Neural crest cell (in vitro differentiated cells): ENCODE measurements at places on chromosomes 6 and 20. TPM values are rescaled to one million over a fixed set of nuclear protein-coding genes. Genes with fewer than 3 reads are reported as not detected.
A peak's percentile ranks its signal among the peaks of the same experiment; 100 is the strongest.

Gene CRYBG1
- total RNA-seq = 0.07 TPM in 1 of 2 replicates, not detected in the other

Gene SLC4A11
- total RNA-seq = 0.55 and 0.89 TPM in 2 replicates

Gene SPATS1
- total RNA-seq = not detected in 2 replicates

Gene B4GALT5
- 48.9 and 49.0 TPM in 2 replicates for total RNA-seq

DNA sequence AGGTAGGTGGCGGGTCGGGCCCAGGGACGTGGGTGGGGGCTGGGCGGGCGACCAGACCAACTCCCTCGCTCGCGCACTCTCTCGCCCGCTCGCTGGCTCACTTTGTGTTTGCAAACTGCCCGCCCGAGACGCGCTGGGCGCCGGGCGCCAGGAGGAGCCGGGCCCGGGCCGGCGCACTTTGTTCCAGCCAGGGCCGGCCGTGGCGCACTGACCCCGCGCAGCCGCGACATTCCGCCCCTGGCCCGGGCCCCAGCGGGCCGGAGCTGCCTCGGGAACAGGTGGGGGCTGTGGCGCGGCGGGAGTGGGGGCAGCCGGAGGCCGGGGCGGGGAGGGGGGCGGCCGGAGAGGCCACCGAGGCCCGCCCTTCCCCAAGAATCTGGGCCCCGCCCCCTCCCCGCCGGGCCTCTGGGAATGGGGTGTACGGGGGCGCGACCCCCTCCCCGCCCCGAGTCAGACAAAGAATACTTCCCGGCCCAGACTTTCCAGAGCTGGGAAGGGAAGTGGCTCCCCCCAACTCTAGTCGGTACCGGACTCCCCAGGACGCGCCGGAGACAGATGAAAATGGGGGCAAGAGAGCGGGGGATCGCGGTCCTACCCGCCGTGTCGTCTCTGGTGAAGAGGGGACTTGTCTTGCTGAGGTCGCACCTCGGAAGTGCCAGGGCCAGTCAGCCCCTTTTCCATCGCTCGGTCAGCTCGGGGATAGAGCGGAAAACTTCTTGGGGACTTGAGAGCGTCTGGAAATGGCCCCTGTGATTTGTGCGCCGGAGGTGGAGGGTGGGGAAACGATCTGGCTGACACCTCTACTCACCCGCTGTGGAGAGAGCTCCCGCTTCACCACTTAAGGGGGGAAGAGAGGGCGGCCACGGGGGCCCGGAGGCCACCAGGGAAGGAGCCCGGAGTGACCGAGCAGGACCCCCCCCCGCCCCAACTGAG, 951 bp downstream of the FOXP4 start:
- H3K4me1 ChIP-seq = peaks cover 50% of the 10 kb centered on the region
- peaks cover 12% of the 10 kb centered on the region for H3K27me3 ChIP-seq
- DNase-seq = no peak
- H3K4me3 ChIP-seq = peak overlapping the region; percentile 98
- H3K36me3 ChIP-seq = no peaks in the 10 kb centered on the region

GRCh38 chr6:125183391-125183790, 29.8 kb downstream of the TPD52L1 start:
- H3K27me3 ChIP-seq = no peaks in the 10 kb centered on the region
- no peak overlapping the region for H3K4me3 ChIP-seq
- no peaks in the 10 kb centered on the region for H3K36me3 ChIP-seq
- H3K4me1 ChIP-seq = peaks cover 11% of the 10 kb centered on the region
- DNase-seq = no peak
- no peak overlapping the region for H3K27ac ChIP-seq

DNA sequence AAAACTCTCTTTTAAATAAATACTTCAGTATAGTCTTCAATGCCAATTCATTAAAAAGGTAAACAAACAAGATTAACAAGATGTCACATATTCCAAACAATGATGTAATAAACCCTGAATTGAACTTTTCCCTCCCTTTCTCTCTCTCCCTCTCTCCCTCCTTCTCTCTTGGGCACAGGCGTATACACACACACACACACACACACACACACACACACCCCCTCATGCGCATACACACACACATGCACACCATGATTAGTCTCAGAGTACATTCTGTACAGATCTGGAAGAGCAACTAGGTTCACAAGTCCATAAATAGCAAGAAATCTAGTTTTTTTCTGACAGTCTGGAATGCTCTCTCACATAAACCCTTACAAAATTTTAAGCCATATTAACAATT, 128.3 kb downstream of the DST start:
- H3K36me3 ChIP-seq = peaks cover 18% of the 10 kb centered on the region
- H3K27ac ChIP-seq = no peak overlapping the region
- H3K27me3 ChIP-seq = no peaks in the 10 kb centered on the region
- DNase-seq = no peak
- H3K4me3 ChIP-seq = no peak overlapping the region

DNA sequence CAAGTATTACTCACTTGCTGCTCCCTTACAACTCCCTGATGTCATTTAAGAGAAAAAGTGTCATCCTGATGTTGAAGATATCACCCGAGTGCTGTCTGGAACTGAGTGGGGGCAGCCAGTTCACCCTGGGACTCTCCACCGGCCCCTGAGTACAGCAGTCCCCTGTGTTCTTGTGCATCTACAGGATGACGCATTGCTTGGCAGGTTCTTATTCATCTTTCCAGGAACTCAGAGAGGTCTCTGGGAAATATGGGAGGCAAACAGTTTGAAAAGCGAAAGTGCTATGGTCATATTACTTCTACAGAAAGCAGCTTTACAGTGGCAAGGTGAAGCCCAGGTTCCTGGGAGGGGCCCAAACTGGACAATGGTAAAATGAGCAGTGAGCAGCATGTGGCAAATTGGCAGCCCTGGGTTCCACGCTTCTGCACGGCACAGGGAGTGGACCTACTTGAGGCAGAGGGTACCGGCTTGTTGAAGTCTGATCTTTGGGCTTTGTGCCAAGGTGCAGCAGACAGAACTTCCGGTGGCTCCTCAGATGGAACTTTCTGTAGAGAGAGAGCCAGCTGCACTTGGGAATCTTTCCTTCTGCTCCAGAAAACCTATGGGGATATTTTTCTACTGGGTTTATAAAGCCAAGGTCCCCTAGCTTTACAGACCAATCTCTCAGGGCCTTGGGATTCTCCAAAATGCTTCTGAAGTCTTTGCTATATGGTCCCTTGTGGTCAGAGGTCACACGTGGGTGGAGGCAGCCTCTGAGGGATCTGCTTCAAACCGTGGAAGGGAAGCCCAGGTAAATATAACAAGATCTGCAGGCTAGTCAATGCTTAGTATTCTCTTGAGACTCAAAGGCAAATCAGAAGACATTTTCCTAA, 128.3 kb downstream of the MAP3K7 start:
- peaks cover 2% of the 10 kb centered on the region for H3K36me3 ChIP-seq
- no peaks in the 10 kb centered on the region for H3K27me3 ChIP-seq
- H3K4me3 ChIP-seq = no peak overlapping the region
- peaks cover 14% of the 10 kb centered on the region for H3K4me1 ChIP-seq

GRCh38 chr20:22403022-22403631, 181.2 kb downstream of the FOXA2 start:
- H3K27me3 ChIP-seq = peaks cover 97% of the 10 kb centered on the region
- H3K36me3 ChIP-seq = no peaks in the 10 kb centered on the region
- peak overlapping the region; percentile 23 for H3K4me3 ChIP-seq
- no peak overlapping the region for H3K27ac ChIP-seq
- DNase-seq = no peak
- peaks cover 19% of the 10 kb centered on the region for H3K4me1 ChIP-seq
